ENCODE measurements at places on chromosomes 12 and 14.
A peak's percentile ranks its signal among the peaks of the same experiment; 100 is the strongest.

DNA sequence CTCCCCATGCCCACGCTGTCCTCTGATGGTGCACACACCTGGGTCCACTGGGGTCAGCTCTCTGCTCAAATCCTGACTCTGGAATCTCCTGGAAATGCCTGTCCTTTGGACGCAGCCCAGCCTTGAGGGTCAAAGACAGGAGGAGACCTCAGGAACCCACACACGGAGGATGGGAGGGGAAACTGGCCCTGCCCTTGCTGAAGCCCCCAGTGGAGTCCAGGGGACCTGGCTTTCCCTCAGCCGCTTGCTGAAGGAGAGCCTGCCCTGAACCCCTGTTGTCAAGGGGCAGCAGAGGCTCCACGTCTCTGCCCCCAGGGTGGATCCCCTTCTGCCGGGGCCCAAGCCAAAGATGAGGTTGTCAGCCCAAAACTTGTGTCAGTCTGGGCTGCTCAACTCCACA lies 16.9 kb downstream of the GALNT9 start:
- no peak for DNase-seq

GRCh38 chr12:12510141-12510540 lies 52.5 kb downstream of the DUSP16 start:
- DNase-seq = no peak

GRCh38 chr12:12511895-12512711 lies 50.6 kb downstream of the DUSP16 start:
- no peak for DNase-seq

- DNase-seq = no peak
These were observed 36.3 kb upstream of the NTF3 start for GRCh38 chr12:5395443-5396271.

- DNase-seq = no peak
These were observed 69.9 kb downstream of the RASSF3 start for GRCh38 chr12:64680235-64680634.

- no peak for DNase-seq
These were observed 62.6 kb upstream of the NTF3 start for GRCh38 chr12:5369298-5369697.

DNA sequence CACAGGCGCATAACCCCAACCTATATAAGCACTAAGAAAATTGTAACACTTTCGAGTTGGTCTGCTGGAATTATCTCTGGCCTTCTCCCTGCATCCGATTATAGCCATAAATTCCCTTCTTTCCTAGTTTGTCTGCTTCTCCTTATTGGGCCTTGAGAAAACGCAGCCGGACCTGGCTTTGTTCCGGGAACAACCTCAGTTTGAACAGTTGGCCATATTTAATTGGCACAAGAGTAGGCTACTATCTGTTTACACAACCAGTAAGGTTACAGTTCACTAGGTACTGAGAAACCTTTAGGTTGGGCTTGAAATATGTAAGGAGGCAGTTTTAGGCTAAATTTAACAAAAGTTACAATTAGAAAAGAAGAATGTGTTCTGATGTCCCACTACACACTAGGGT lies 176.1 kb downstream of the IPO8 start:
- no peak for DNase-seq

DNA sequence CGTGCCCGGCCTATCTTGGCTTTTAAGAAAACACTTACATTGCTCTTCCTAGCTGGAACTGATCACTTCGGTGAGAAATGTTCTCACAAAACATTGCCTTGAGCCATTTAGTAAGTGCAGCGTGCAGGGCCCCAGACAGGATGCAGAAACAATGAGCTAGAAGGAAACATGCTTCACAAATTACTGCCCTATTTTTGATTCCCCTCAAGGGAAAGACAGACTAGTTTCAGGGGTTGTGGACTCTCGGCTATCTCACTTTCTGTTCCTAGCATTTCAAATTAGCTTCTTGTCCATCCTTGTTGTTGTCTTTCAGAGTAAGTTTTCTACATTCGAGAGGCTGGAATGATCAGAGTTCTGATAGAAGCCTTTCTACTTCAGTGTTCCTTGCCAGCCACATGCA lies 21.6 kb downstream of the TGFB3 start:
- DNase-seq = no peak

DNA sequence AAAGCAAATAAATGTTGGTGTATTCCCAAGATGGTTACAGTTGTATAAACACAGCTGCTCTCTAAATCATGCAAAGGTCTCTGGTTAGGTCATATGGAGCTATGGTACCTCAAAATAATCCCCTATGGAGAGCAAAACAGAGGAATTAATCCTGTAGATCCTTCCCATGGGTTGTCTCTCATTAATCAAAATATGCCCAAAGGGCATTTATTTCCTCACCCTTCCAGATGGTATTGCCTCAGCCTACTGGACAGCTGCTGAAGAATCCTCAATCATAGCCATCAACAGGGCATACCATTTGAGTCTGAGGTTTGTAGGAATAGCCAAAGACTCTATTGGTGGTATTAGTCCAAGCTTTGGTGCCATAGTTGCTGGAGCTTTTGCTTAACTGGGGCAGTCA lies 360.9 kb downstream of the RPL10L start:
- DNase-seq = no peak

DNA sequence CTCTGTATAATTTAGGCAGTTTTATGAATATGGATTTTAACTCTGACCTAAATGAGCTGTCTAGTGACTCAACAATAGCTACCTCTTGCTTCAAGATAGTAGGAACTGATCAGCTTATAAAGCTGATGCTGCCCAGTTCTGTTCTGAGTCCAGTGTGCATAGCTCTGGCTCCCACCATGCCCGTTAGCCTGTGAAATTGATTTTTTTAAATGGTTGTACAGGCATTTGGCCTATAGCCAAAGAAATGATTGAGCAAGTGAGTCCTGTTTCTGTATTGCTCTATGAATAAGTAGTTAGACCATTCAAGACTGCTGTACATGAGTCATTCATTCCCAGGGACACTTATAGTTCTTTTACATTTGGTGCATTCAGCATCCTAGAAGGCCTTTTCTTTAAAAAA lies 36.4 kb downstream of the SAMD4A start:
- DNase-seq = no peak

DNA sequence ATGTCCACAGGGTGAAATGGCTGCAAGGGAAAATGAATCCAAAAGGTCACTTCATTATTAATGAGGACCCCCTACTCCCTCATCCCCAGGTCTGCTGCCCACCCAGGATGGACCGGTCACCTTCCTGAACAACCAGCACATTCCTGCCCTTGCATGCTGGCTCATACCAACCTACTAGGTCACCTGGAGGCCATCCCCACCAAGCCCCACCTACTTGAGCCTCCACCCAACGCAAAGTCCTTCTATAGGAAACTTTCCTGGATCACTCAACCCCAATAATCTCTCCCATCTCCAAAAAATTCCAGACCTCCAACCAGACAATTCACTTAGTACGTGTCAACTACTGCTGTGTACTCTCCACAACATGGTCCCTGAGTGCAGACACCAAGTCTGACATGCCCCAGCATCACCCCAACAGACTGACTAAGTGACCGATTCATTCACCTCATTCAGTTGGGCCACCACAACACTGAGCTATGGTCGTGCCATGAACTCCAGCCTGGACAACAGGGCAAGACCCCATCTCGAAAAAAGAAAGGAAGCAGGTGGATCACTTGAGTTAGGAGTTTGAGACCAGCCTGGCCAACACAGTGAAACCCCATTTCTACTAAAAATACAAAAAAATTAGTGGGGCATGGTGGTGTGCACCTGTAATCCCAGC lies 18.1 kb downstream of the CLMN start:
- no peak for DNase-seq

DNA sequence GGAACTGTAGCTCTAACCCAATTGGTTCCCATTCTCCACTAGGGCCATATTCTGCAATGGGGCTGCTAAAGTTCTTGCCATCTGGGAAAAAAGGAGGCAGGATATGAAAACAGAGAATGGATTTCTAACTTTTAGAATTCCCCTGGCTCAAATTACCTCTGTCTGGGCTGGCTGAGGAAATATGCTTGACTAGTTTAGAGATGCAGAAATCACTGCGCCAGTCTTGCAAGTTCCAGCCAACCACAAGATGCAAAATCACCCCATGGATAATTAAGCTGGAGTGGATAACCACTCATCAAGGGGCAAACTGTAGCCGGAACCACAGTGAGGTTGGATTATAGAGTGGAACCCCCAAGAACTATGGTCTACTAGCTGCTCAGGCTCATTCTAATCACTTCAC lies 126.3 kb downstream of the RALGAPA1 start:
- no peak for DNase-seq

GRCh38 chr12:105856048-105856405 lies 282.7 kb downstream of the NUAK1 start:
- no peak for DNase-seq

- peak; percentile 83 for DNase-seq
These were observed 64.0 kb downstream of the MON2 start for GRCh38 chr12:62530596-62530995.

- peak; percentile 90 for DNase-seq
These were observed 7.5 kb upstream of the SYNE3 start for GRCh38 chr14:95523815-95524448.

DNA sequence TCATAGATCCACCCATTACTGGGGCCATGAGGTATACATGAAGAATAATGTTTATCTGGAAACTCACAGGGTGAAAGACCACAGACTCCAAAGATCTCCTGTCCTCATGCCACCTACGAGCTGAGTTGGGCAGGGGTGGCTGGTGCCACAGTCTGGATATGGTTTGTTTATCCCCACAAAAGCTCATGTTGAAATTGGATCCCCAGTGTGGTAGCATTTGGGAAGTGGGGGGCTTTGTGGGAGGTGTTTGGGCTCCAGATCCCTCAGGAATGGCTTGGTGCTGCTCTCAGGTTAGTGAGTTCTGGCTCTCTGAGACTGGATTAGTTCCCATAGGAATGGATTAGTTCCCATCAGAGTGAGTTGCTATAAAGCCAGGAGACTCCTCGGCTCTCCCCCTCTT lies 192.3 kb upstream of the FSCB start:
- no peak for DNase-seq

- no peak for DNase-seq
These were observed 6.0 kb downstream of the PAX9 start for GRCh38 chr14:36667679-36668078.

DNA sequence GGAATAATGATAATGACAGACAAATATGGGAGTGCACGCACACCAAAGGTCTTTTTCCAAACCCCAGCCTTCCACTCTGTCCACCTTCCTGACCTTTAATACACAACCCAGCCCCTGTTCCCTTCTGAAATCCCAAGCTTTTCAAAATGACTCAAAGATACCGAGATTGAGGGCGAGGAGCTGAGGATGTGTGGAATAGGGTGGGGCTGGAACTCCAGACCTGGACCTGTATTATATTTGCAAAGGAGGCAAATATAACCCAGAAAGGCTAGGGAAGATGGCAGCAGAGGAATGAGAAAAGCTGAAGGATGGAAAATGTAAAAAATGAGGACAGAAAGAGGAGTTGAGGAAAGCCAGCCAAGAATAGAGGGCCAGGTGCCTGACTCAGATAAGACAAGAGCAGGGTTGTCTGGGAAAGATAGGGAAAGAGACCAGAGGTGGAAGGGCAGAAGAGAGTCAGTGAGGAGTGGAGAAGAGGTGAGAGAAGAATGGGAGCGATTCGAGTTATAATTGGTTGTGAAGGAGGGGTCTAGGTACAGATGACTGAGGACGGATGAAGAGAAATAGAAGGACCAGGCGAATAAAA lies 1.0 kb upstream of the PTMS start:
- no peak for DNase-seq

- no peak for DNase-seq
These were observed 26.7 kb downstream of the SLC35E3 start for GRCh38 chr12:68772714-68773113.

GRCh38 chr12:1644534-1645438 lies 15.8 kb downstream of the WNT5B start:
- no peak for DNase-seq

DNA sequence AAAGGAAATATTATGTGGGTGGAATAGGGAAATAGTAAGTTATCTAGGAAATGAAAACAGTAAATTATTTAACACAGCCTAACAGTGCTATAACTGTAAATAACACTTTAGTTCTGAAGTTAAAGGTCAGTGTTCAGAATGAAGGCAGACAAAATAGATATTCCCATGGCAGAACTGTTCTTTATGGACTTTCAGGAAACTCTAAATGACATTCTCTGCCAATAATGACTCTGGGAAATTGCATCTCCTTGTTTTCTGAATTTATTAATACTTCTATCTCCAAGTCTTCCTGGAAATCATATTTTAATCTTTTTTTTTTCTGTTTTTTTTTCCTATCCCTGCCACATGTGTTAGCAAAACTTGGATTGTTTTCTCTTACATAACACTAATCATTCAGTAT lies 101.4 kb downstream of the PDE3A start:
- no peak for DNase-seq

DNA sequence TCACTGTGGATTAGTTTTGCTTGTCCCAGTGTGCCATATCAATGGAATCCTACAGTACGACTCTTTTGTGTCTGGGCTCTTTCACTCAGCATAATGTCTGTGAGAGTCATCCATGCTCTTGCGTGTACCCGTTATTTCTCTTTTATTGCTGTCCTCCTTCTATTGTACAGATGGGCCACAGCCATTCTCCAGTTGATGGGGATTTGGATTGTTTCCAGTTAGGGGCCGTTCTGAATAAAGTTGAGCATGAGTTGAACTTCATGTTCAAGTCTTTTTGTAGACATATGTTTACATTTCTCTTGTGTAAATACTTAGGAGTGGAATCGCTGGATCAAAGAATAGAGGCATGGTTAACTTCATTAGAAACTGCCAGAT lies 38.3 kb downstream of the MYO1H start:
- DNase-seq = no peak

- no peak for DNase-seq
These were observed 101.0 kb downstream of the SCN8A start for GRCh38 chr12:51692016-51692415.

DNA sequence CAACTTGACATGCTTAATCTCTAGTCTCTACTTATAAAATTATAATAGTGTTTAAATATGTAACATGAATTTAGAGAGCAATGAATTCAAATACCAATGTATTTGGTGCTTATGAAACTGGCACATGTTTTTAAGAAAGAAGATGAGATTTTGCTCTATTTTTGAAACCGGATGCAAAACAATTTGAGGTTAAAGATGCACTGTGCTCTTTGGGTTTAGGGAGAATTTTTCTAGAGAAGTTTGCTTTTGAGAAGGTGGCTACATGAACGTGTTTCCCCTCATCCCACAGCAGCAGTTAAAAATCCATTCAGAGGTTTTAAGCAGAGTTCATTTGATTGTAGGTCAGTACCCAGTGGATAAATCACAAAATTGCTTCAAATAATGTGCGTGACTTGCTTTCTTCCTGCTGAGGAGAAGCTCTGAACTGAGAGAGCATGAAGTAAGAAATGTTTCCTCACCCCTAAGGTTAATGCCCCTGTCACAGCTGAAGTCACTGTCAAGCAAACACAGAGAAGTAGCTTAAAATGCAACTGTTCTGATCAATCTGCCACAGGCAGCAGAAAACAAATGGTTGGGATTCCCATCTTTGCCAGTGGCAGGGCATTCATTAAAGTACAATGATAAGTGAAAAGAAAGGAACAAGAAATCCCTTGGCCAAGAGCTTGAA lies 241.9 kb upstream of the SYT1 start:
- no peak for DNase-seq

GRCh38 chr12:46127656-46128055 lies 137.3 kb upstream of the SCAF11 start:
- DNase-seq = no peak

Data from AG04449 (cell line).